ENCODE measurements at places on chromosomes 4 and X. TPM values are rescaled to one million over a fixed set of nuclear protein-coding genes. Genes with fewer than 3 reads are reported as not detected.

DNA sequence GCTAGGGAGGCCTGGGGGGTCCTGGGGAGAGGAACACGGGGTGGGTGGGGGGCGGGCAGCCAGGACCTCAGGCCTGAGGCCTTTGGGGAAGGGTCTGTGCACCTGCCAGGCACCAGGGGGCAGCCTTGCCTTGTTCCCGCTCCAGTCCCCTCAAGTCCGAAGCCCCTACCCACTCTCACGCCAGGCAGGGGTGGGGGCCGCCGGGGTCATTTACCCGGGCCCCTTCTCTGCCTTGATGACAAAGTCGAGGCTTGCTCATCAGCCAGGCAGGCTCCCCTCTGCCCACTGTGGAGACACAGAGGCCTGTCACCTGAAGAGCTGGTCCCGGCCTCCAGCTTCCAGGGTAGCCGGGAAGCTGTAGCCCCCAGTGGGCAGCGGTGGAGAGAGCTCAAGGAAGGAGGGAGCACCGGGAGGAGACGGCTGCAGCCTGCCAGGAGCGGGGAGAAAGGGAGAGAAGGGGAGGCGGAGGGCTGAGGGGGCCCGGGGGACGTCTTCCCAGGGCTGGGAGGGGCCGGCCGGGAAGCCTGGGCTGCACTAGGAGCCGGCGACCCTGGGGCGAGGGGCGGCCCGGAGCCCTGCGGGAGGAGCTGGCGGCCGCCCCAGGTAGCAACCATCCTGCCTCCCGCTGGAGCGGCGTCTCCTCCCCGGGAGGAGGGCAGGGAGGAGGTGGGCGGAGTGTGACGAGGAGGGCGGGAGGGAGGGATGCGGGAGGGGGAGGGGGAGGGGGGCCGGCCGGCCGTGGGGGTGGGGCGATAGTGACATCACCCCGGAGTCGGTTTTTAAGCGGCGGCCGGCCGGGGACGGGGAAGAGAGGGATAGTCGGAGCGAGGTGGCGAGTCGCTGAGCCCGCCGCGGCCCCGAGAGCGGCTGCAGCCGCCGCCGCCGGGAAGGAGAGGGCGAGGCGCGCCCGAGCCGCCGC is at the start of gene SLC6A8:
Gene SLC6A8, plus strand, starts transcription at position 806 of the 919 bp plus-strand sequence. CDS start 649 bp downstream, outside the sequence.
- no peak for DNase-seq

DNA sequence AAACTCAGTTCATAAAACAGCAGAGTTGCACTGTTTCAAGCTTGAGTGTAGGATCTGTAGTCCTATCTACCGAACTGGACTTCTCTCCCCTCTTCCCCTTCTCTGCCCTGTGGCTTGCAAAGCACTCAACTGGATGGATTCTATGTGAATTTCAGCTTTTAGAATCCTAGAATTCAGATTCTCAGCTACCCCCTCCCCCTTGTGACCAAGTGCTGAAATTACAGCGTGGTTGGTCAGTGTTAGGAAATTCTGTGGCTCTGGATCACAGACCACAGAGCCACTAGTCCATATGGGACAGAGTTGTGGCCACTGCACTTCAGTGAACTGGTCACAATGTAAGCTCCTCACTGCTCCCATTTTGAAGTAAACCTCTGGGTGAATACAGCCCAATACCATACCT is 64.6 kb upstream of the TRPC5 start:
- DNase-seq = no peak

DNA sequence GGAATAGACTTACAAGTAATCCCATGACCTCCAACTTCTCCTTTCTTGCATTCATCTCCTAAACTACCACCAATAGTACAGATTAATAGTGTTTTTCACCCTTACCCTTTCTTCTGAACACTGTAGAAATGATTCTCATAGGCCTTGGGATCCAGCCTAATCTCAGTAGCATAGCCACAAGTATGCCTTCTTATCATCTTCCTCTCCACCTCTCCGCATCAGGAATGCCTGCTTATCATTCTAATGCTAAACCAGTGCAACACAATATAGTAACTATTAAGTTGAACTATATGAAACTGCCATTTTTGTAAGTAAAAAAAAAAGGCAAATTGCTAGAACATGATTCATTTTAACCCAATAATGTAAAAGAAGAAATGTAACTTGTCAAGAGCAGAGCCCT is 79.5 kb upstream of the IL2 start:
- DNase-seq = no peak

DNA sequence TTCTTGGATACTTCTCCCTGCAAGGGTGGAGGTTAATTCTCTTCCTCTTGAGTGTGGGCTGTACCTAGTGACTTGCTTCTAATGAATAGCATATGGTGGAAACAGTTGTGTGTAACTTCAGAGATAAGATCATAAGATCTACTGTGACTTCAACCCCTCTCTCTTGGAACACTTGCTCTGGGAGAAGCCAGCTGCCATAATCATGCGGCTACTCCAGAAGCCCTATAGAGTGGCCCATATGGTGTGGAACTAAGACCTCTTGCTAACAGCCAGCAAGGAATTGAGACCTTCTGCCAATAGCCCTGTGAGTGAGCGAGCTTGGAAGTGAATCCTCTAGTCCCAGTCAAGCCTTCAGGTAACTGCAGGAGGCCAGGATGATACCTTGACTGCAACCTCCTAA is 81.1 kb downstream of the RBMX2 start:
- no peak for DNase-seq

Gene BBS7
- total RNA-seq = 17.8 TPM

Gene CDX4
- total RNA-seq = not detected

GRCh38 chrX:149846789-149847188 is 34.2 kb upstream of the MAGEA8 start:
- no peak for DNase-seq

DNA sequence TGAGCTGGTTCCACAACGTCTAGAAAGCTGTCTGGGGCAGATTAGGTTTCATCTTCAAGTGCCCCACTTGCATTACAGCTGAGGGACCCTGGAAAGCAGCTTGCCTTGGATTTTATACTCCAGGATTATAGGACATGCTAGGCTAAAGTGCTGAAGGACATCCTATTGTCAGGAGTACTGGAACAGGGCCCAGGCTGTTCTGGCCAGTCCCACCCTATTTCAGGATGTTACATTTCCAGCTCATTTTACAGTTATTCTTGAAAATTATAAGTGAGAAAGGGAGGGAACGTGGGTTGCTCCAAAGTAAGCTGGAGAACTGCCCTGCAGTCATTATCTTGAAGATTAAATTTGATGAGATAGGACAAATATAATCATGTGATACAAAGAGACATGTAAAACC is 71.0 kb upstream of the UGT8 start:
- DNase-seq = no peak

Gene SH3TC1
- total RNA-seq = 16.5 TPM

DNA sequence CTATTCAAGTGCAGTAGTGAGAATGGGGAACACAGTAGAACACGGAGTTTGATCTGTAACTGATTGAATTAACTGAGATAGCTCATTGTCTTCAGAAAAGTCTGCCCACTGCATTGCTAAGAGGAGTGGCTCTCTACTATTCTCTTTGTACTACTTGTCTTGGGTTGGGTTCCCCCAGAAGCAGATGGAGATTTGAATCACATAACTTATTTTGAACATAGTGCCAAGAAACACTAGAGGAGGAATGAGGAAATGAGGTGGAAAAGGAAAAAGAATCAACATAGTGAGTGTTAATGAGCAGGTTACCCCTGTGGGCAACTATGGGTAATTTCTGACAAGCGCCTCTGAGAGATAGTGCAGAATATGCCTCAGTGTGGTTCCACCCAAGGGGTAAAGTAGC is 362.7 kb downstream of the STIM2 start:
- no peak for DNase-seq

Gene MYL5
- total RNA-seq = 94.6 TPM

DNA sequence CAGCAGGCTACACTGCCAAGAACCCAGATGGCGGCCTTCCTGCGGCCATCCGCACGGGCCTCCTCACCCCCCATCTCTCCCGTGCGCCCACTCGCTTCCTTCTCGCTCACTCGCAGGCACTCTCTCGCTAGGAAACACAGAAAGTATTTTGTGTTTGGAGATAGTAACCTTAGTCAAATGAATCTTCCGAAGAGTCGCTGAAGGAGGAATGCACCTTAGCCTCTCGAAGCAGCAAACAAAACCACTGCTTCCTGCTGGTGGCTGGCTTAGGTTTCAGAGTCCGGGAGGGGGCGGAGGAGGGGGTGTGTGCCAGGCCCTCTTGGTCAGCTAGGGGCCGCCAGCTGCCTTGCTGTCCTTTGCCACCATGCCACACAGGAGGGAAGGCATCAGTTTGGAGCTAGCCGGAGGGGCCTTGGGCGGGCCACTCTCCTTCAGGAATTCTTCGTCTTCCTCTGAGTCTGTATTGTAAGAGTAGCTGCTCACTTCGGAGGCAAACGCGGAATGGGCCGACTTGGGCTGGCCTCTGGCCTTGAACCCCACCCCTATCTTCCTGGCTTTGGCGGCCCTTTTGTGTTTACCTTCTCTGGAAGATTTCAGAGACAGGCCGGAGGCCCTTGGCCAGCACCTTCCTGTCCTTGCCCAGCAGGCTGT is 73.2 kb upstream of the UCP1 start:
- no peak for DNase-seq

DNA sequence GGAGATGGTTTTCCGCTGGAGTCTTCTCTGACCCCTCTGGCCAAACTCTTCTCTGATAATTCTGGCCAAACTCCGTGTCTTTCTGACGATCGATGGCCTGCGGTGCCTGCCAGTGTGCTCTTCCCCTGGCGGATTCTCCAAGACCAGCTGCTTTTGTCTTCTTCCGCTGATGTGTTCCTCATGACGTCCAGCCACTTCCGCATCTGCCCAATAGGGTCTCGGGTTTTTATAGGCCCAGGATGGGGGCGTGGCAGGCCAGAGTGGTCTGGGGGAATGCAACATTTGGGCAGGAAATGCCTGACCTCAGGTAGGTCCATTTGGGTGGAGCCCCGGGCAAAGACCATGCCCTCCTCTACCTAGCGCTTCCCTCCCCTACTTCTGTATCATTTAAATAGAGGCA is 1542.1 kb downstream of the STIM2 start:
- no peak for DNase-seq

Gene TMPRSS11D
- 0.79 TPM for total RNA-seq

Gene TCEAL6
- not detected for total RNA-seq

Gene SYP
- total RNA-seq = 1.7 TPM

DNA sequence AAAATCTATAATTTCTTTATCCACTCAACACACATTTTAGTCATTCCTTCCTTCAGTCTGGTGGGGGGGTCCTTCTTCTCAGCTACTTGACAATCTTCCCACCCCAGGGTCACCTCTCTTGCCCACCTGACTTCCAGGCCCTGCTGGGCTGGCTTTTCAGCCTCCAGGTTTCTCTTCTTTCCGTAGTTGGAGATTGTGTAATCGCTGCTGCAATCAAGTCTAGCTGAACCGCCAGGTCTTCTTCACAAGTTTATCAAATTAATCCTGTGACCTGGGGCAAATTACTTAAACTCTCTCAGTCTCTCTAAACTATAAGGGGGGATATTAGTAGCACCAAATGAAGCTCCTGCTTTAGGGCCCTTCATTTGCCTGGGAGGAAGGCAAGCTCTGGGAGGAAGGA is 102.9 kb upstream of the TNIP3 start:
- no peak for DNase-seq

GRCh38 chr4:127400276-127400675 is 232.5 kb upstream of the INTU start:
- peak; percentile 69 for DNase-seq

- no peak for DNase-seq
These were observed 293.4 kb upstream of the TENM3 start for GRCh38 chr4:181949704-181950312.

- no peak for DNase-seq
These were observed 329 bp downstream of the TBC1D14 start for GRCh38 chr4:6909970-6910339.

Gene TMEM128
- total RNA-seq = 20.3 TPM

- no peak for DNase-seq
These were observed 21.1 kb upstream of the SORBS2 start for GRCh38 chr4:185833055-185833598.

Gene CYSLTR1
- total RNA-seq = 6.6 TPM

Gene HS3ST1
- 0.69 TPM for total RNA-seq

- no peak for DNase-seq
These were observed 32.5 kb upstream of the TLR2 start for GRCh38 chr4:153651587-153651986.

Gene COX7B2
- total RNA-seq = not detected

DNA sequence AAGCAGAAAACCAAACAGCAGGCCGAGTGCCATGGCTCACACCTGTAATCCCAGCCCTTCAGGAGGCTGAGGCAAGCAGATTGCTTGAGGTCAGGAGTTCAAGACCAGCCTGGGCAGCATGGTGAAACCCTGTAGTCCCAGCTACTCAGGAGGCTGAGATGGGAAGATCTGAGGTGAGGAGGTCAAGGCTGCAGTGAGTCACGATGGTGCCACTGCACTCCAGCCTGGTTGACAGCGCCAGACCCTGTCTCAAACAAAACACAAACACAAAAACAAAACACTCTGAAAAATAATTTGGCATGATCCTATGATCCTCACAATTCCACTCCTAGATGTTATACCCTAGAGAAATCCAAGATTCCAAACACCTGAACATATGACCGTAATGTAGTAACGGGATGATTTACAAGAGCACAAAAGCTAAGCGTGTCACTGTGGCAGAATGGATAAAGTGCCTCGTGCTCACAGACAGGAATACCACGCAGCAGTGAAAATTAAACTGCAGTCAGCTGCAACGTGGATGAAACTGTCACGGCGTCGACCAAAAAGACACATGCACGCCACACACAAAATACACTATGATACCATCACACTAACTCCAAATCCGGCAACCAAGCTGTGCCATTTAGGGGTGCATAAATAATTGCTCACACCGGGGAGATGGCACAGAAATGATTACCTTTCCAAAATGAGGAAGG is 1.7 kb downstream of the NELFA start:
- no peak for DNase-seq

Gene RHOH
- 1.7 TPM for total RNA-seq

Measured in skin of body (tissue), 3 donors.